ENCODE measurements at places on chromosomes 13 and 19.

DNA sequence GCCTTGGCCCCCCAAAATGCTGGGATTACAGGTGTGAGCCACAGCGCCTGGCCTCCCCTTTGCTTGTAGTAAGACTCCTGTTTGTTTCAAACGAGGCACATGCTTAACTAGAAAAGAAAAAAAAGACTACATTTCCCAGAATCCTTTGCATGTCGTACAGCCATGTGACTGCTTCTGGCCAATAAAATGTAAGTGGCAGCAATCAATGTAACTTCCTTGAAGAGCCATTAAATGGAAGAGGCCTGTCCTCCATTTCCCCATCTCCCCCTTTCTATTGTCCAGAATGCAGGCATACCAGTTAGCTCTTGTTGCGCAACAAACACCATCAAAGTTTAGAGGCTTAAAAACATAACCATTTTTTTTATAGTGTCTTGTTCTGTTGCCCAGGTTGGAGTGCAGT lies 10.4 kb upstream of the GPR32 start:
- no peak overlapping the region for H3K4me3 ChIP-seq
- no peak overlapping the region for H3K27ac ChIP-seq
- H3K4me1 ChIP-seq = no peaks in the 10 kb centered on the region
- no peaks in the 10 kb centered on the region for H3K36me3 ChIP-seq
- H3K27me3 ChIP-seq = no peaks in the 10 kb centered on the region

- H3K36me3 ChIP-seq = no peaks in the 10 kb centered on the region
- H3K4me1 ChIP-seq = no peaks in the 10 kb centered on the region
- no peak overlapping the region for H3K27ac ChIP-seq
- no peak for DNase-seq
- no peak overlapping the region for H3K4me3 ChIP-seq
- peaks cover 4% of the 10 kb centered on the region for H3K27me3 ChIP-seq
Measured at GRCh38 chr19:50928831-50929230, 17.6 kb upstream of the KLK4 start.

GRCh38 chr19:7540761-7541474 lies 5.4 kb downstream of the PNPLA6 start:
- peaks cover 28% of the 10 kb centered on the region for H3K36me3 ChIP-seq
- H3K4me3 ChIP-seq = no peak overlapping the region
- no peak for DNase-seq
- no peaks in the 10 kb centered on the region for H3K27me3 ChIP-seq
- no peak overlapping the region for H3K27ac ChIP-seq
- H3K4me1 ChIP-seq = no peaks in the 10 kb centered on the region

- H3K36me3 ChIP-seq = no peaks in the 10 kb centered on the region
- H3K27ac ChIP-seq = no peak overlapping the region
- H3K4me1 ChIP-seq = no peaks in the 10 kb centered on the region
Measured at GRCh38 chr19:3073159-3073563, 10.9 kb upstream of the TLE5 start.

- no peaks in the 10 kb centered on the region for H3K27me3 ChIP-seq
- H3K4me3 ChIP-seq = no peak overlapping the region
- no peaks in the 10 kb centered on the region for H3K36me3 ChIP-seq
- no peak overlapping the region for H3K27ac ChIP-seq
Measured at GRCh38 chr13:58704953-58705352, 1073.4 kb downstream of the PCDH17 start.

DNA sequence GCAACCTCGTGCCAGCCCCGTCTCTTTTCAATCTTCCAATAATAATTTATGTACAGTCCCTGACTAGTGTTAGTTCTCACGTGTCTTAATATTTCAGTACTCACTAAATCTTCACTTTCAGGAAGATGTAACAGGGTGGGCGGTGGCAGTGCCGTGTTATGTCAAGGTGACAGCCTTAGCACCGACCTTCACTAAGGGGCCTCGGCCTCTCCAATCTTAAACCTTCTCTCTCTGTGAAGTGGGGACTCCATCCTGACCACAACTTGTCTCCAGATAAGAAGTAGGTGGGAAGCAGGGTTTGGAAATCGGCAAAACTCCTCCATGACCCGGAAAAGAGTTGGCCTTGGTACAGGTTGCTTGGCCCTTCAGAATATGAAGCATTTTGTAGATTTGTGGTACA lies 1.8 kb downstream of the RPS19 start:
- DNase-seq = no peak
- peaks cover 8% of the 10 kb centered on the region for H3K4me1 ChIP-seq
- peaks cover 52% of the 10 kb centered on the region for H3K36me3 ChIP-seq
- no peak overlapping the region for H3K4me3 ChIP-seq
- H3K27ac ChIP-seq = no peak overlapping the region

GRCh38 chr13:94550062-94550738 lies 45.8 kb downstream of the TGDS start:
- no peaks in the 10 kb centered on the region for H3K36me3 ChIP-seq
- H3K4me1 ChIP-seq = peaks cover 18% of the 10 kb centered on the region
- peak overlapping the region; percentile 80 for H3K4me3 ChIP-seq
- peak overlapping the region; percentile 97 for H3K27ac ChIP-seq

DNA sequence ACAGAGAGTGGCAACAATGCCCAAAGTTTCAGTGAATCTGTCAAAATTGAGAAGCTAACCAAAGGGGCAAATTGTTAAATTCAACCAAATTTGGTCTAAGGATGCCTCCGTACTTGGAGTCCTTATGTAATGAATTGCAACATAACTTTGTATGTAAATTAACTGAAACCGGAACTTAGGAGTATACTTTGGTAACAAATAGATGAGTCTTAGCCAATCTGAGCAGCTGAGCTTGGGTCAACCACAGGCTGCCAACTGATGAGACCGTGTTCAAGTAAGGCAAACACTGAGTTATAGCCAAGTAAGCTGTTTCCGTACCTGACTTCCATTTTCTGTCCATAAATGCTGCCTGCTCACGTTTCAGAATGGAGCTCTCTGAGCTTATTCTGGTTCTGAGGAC lies 5.3 kb downstream of the VWA8 start:
- H3K27ac ChIP-seq = no peak overlapping the region
- H3K4me1 ChIP-seq = peaks cover 2% of the 10 kb centered on the region
- H3K4me3 ChIP-seq = no peak overlapping the region

DNA sequence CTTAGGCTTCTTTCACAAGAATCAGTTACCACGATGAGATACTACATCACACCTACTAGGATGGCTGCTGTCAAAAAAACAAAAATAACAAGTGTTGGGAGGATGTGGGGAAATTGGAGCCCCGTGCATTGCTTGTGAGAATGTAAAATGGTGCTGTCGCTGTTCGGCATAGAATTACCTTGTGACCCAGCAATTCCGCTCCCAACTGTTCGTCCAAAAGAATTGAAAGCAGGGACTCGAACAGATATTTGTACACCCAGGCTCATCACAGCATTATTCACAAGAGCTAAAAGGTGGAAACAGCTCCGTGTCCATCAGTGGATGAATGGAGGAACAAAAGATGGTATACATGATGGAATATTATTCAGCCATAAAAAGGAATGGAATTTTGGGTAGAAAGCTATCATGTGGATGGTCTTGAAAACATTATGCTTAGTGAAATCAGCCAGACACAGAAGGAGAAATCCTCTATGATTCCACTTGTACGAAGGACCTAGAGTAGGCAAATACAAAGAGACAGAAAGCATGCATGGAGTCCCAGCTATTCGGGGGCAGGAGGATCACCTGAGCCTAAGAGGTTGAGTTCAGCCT lies 23.4 kb downstream of the PAK4 start:
- peaks cover 32% of the 10 kb centered on the region for H3K4me1 ChIP-seq
- H3K4me3 ChIP-seq = no peak overlapping the region
- H3K27me3 ChIP-seq = no peaks in the 10 kb centered on the region
- no peak for DNase-seq
- H3K36me3 ChIP-seq = peaks cover 4% of the 10 kb centered on the region
- H3K27ac ChIP-seq = no peak overlapping the region

DNA sequence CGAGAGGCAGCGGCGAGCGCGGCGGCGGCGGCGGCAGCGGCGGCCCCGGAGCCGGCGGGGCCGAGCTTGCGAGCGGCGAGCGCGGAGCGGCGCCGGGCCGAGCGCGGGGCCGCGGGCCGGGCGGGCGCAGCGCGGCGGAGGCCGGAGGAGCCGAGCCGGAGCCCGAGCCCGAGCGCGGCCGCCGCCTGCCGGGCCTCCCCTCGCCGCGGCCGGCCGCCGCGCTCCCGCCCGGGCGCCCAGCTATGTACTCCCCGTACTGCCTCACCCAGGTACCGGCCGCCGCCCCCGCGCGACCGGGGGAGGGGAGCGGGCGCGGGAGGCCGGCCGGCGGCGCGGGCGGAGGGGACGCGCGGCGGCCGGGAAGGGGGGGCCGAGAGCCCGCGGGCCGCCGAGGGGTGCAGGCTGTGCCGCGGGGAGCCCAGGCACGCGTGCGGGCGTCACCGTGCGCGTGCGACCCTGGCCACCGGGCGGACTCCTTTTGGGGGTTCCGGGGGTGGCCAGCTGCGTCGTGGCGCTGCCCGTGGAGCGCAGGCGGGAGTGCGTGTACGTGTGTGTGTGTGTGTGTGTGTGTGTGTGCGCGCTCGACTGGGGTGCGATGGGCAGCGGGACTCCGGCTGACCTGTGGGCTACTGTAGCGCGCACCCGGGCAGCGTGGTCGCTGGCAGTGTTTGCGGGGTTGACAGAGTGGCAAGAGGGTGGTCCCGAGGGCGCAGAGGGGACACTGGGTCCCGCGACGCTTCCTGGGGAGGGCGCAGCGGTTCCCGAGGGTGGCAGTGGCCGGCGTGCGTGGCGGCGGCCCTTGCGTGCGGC lies 526 bp downstream of the NFIX start:
- peaks cover 5% of the 10 kb centered on the region for H3K4me1 ChIP-seq
- H3K36me3 ChIP-seq = no peaks in the 10 kb centered on the region
- DNase-seq = no peak
- peaks cover 79% of the 10 kb centered on the region for H3K27me3 ChIP-seq
- H3K4me3 ChIP-seq = peak overlapping the region; percentile 77

Measured in thymus (tissue), 14 donors.